ENCODE measurements at places on chromosomes 2 and 18. TPM values are rescaled to one million over a fixed set of nuclear protein-coding genes. Genes with fewer than 3 reads are reported as not detected.

Gene KCNE4
- polyA plus RNA-seq, result 21.2 TPM

Gene KCMF1
- 49.5 TPM for polyA plus RNA-seq

DNA sequence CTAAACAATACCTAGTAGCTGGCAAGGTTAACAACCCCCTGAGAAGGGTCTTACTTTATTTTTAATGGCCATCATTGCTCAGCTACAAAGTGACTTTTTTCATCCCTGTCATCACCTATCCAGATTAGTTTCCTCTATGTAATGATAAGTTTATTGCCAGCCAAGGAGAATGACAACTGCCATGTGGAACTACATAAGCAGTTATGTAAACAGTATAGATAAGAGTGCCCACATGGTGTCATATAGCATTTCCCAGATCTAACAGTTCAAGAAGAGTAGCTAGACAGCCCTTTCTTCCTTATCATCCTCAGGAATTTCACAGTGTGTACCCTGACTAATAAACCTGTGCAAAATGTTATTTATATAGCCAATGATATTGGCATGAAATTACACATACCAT is 240.2 kb upstream of the PIK3C3 start:
- no peak for DNase-seq

- no peak for DNase-seq
Observed at GRCh38 chr2:170088776-170089175, 89.2 kb upstream of the MYO3B start.

- DNase-seq, result no peak
Observed at GRCh38 chr2:23545811-23546210, 160.8 kb downstream of the KLHL29 start.

Measured in left renal cortex interstitium (tissue), 4 donors.